ENCODE measurements at places on chromosomes 5 and 9. TPM values are rescaled to one million over a fixed set of nuclear protein-coding genes. Genes with fewer than 3 reads are reported as not detected.

FBN2 gene
- total RNA-seq = not detected

BNC2 gene
- total RNA-seq = not detected

DNA sequence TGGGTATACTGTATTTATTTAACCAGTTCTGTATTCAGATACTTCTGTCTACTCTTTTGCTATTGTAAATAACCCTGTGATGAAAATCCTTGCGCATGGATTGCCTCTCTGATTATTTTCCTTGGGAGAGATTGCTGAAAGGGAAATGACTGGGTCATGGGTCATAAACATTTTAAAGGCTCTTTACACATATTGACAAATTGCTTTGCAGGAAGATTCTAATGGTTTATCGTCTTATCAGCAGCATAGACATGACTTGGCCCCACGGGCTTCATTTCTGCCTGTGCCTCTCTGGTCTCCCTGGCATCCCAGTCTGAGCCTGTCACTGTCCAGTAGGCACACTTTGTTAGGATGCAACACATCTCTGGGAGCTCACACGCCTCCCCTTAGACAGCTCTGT, 52.3 kb downstream of the RGS3 start:
- no peak for DNase-seq

DNA sequence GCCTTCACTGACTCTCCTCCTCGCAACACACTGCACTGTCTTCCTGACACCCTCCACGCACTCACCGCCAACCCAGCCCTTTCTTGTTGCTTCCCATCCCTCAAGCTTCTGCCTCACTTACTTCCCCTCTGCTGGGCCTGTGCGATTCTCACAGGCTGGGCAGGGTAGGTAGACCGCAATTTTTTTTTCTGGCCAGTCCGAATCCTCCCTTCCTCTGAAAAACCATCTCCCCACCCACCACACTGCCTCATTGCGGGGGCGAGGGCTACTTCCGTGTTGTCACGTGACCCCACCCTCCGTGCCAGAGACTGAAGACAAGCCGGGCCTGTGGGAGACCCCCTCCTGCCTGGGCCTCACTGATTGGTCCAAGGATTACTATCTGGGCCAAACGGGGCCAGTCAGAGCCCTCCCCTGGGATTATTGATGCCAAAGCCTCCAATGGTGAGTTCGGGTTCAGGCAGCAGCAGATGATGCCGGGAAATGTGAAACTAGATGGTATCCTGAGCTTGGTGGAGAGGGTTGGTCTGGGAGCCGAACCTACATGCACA, 73.1 kb downstream of the STK10 start:
- DNase-seq = peak; percentile 98

CEL gene
- 2.9 TPM for total RNA-seq

SCGB3A2 gene
- not detected for total RNA-seq

CNTFR gene
- not detected for total RNA-seq
